ENCODE measurements at places on chromosomes 5 and 9.

DNA sequence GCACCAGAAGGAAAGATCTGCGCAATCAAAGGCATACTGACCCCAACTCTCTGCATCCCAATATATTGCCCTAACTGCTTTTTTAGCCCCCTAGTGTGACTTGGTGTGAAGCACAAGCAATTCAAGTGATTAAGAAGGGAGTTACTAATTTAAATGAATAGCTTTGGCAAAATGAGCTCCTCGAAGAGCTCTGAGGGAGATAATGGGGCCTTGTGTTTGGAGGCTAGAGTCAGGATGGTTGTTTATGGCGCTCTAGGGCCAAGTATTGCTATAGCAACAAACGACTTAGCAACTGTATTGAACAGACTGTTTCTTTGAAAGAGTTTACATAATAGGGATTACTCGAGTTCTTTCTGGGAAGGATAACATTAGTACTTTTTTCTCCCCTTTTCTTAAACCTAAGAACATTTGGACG is 11.5 kb upstream of the C5orf58 start:
- DNase-seq: no peak

DNA sequence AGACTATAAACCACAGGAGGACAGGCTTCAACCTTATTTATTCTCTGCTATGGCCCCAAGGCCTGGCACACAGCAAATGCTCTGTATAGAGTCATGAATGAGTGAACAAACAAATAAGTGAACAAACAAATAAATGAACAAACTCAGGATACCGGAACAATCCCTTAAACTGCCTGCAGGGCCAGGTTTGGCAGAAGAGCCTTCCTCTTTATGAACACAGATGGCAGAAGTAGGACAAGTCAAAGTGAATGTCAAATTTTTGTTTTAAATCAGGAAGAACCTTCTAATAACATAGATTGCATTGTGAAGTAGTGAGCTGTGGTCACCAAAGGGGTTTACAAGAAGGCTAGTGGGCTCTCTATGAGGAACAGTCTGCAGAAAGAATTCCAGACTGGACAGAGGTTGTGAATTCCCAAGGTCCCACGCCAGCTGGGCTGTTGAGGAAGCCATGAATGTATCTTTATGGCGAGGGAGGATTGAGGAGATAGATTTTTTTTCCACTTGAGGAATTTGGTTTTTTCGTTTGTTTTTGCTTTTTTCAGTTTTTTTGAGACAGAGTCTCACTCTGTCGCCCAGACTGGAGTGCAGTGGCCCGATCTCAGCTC is 30.3 kb upstream of the STING1 start:
- DNase-seq: no peak

GRCh38 chr5:11801061-11801460 is 103.2 kb downstream of the CTNND2 start:
- no peak for DNase-seq

DNA sequence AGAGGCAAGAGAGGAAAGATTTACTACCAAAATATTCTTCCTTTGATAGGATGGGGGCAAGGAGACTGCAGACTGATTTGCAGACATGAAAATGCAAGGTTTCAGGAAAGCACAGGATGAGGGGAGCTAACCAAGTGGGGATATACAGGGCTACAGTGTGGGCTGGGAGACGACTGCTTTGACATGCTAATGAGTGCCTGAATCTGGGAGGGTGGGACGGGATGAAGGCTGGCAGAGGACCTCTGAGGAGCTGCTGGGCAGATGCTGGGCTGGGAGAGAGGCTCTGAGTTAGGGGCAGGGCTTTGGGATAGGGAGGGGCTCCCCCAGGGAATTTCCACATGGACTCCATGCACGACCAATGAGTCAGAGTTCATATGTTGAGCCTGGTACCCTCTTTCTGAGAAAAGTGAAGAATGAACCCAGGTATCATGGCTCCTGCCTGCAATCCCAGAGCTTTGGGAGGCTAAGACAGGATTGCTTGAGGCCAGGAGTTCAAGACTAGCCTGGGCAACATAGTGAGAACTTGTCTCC is 4.9 kb upstream of the CPLX2 start:
- DNase-seq: no peak

DNA sequence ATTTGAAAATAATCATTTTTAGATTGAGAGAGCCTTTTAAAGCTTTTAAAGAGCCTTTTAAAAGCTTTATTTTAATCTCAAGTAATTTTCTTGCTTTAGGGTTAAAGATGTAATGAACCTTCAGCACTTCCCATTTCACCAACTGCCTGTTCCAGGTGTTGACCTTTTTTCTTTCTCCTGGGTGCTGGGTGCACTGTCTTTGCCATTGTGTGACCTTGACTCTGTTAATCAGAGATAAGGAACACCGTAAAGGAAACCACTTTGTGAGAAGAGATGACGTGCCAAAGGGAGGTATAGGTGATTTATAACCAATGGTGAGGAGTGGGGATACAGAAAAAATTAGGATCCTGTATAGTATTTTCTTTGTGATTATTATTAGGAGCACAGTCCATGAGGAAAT is 68.2 kb downstream of the NAA35 start:
- DNase-seq: no peak

DNA sequence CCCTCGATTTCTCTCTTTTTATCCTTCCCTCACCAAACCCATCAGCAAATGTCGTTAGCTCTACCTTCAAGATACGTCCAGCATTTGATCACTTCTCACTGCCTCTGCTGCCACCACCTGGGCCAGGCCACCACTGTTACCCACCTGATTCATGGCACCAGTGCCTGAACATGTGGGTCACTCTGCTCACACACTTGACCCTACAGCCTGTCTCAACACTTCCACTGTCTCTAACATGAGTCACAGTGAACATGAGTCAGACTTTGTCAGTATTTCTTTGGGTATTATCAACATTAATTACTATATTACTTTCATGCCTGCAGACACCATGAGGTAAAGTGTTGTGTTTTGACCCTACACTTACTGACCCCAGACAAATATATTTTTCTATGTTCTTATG is 19.6 kb downstream of the SLC24A2 start:
- DNase-seq: no peak

- DNase-seq: no peak
Observed at GRCh38 chr9:75047506-75047905, 19.4 kb upstream of the CARNMT1 start.

- no peak for DNase-seq
Observed at GRCh38 chr5:73205305-73205704, 32.3 kb downstream of the TMEM174 start.
